ENCODE measurements at places on chromosomes 2 and 18.

- DNase-seq, result no peak
Measured at GRCh38 chr18:62460851-62461300, 61.9 kb upstream of the ZCCHC2 start.

DNA sequence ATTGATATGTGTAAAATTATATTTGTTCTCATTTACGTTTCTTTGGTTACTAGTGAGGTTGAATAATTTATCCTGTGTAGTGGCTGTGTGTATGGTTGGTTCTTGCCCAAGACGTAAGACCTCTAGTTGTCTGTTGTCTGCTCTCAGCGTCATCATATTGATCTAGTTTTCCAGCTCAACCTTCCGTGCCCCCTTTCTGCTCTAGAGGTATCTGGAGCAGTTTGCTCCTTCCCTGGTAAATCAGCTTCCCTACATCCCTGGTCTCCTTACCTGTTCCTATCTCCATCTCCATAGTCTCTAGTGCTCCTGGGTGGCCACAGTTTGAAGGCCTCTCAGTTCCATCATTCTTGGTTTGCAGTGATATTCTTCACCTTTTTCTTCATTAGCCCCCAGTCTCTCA lies 1.2 kb downstream of the SMYD5 start:
- no peak for DNase-seq

DNA sequence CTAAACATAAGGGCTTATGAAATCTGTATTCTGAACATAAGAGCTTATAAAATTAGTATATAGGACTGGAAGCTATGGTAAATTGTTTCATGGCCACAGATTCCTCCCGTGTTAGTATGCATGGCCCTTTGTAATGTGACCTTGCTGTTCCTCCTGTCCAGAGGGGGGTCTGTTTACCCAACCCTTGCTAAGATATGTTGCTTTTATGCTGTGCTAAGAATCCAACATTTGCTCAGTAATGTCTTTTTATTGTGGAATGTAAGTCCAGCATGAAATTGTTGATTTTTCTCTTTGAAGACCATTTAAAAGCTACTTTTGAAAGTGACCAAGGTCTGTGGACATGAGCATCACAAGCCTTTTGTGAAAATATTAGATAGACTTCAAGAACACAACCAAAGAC lies 485.4 kb downstream of the PARD3B start:
- DNase-seq, result no peak

DNA sequence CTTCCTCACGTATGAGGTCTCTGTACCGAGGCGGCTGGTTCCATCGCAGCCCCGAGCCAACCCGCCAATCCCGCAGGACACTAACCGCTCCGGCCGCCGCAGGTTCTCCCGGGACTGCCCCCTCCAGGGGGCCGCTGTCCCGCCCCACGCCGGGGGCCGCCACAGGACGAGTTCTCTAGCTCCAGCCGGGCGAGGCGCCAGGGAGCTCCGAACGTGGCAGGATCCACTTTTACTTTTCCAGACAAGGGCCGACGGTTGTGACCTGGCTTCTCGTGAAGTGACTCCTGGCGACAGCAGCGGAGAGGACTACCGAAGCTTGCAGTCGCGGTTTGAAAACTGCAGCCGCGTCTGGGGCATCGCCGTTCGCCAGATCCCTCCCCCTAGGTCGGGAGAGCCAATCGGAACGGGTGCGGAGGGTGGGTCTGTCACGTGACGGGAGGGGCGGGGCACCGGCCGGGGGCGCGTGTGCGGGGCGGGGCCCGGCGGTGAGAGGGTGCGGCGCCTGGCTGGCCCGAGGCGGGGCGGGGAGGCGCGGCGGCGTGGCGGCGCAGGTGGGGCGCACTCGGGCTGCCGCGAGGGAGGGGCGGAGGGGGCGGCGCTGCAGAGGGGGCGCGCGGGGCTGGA lies at the start of gene STK17B:
TSS of gene STK17B (minus strand) at position 331 of the 624 bp plus-strand sequence. CDS start 8,195 bp downstream, outside the sequence.
- peak; percentile 91 for DNase-seq

DNA sequence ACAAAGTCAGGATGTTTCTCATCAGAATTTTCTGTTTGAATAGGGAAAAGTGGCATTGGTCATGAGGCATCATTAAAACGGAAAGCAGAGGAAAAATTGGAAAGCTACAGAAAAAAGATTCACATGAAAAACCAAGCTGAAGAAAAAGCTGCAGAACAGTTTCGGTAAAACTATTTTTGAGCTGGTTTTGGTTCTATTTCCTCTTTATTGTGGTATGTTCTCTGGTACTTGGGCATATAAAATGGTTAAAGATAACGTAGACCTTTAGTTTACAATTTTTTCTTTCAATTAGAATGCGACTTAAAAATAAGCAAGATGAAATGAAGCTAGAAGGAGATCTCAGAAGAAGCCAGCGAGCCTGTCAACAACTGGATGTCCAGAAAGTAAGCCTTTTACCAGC lies 7.6 kb downstream of the GPATCH11 start:
- no peak for DNase-seq

GRCh38 chr2:234723400-234723799 lies 226.5 kb upstream of the ARL4C start:
- no peak for DNase-seq

DNA sequence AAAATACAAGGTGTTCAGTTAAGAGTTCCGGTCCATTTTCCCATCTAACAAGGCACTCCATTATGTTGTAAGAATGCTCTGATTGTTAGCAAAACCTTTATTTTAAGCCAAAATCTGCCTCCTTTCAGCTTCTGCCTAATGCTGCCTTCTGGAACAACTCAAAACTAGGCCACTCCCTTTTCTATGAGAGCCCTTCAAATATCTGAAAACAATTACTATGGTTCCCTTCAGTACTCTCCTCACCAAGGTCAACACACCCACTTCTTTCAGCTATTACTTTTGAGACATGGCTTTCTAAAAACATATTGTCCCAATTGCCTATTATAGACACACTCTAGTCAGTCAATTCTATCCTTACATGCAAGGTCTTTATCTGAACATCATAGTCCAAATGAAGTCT lies 429.4 kb downstream of the ERBB4 start:
- no peak for DNase-seq

- no peak for DNase-seq
Measured at GRCh38 chr2:64980183-64980582, 9.0 kb upstream of the SLC1A4 start.

- DNase-seq, result no peak
Measured at GRCh38 chr2:142100970-142101369, 29.8 kb downstream of the LRP1B start.

GRCh38 chr2:170314744-170315447 lies 136.9 kb downstream of the MYO3B start:
- no peak for DNase-seq

DNA sequence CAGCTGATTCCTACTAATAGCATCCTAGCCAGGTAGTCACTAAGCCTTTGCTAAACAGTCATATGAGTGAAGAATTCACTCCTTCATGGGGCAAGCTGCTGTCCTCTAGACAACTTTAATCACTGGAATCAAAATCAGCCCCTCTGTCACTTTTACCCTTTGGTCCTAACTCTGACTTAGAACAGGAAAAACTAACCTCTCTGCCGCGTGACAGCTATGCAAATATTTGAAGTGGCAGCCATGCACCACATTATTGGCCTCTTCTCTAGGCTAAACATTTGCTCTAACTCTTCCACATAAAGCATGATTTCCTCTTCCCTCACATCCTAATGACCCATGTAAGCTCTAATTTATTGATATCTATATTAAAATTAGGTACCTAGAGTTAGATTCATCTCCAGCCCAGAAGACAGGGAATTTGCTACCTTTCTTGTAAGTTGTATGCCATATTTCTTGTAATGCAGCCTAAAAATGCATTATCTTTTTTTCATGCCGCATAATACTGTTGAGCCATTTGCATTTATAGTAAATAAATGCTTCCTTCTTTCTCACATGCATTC lies 12.8 kb upstream of the ONECUT2 start:
- DNase-seq, result no peak

GRCh38 chr2:8862230-8862629 lies 24.8 kb upstream of the KIDINS220 start:
- no peak for DNase-seq

DNA sequence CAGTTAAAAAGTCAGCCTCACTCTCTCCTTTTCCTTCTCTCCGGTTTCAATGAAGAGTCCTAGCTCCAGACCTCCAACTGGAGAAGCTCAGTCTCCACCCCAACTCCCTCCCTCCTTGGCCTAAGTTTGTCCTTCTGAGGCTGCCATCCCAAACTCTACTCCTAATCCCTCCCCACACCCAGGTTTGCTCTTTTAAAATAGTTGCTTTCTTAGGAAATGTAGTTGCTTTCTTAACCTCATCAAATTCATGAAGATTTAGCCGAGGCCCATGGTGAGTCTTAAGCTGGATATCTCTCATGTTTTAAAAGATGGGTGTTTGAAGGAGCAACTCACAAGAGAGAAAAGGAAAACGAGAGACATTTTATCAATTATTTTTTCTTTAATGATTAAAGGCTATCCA lies 937 bp upstream of the LANCL1 start:
- DNase-seq, result peak; percentile 64

DNA sequence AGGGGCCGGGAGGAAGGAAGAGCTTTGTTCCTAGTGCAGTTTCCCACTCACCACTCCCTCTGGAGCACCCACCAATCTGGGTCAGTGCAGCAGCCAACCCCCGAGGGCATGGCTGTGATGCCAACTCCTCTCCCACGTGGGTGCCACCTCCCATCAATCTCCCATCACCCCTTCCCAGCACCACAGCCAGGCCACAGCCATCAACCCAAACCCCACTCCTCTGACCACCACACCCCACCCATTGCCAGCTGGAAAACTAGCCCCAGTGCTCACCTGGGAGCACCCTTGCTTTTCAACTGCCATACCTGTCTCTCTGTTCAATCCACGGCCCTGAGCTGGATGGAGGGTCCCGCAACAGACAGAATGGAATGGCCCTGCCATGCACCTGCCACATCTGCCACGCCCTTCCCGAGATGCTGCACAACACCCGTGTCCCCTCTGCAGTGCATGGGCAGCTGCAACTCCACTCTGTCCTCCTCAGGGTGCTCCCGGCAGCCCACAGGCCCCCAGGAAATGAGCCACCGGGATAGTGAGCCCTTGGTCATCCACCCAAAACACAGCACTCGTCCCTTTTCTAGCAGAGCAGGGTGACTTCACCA lies 112.4 kb upstream of the ID2 start:
- DNase-seq, result no peak

DNA sequence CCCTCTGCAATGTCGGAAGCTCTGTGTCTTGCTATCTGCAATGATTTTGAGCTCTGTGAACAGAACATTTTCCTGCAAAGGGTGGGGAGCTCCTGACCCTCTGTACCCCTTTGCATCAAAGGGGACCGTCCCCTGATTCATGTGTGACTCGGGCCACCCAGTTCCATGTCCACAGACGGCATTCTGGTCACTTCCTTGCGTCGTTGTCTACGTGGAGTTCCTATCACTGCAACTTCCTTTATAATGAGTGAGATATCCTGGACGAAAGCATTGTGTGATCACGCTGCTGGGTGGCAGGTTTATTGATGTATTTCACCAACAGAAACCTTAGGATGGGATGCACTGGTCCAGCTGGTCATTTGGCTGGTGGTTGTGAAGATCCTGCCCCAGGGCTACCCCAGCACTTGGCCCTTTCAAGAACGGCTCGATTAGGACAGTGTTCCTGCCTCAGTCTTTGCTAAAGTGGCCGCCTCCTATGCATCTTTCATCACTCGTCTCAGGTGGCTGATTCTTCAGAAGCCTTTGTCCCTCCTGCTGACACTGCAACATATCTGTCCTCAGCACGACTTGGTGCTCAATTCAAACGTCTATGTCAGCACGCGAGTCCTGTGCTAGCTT lies 202.7 kb downstream of the ACKR3 start:
- DNase-seq, result no peak

DNA sequence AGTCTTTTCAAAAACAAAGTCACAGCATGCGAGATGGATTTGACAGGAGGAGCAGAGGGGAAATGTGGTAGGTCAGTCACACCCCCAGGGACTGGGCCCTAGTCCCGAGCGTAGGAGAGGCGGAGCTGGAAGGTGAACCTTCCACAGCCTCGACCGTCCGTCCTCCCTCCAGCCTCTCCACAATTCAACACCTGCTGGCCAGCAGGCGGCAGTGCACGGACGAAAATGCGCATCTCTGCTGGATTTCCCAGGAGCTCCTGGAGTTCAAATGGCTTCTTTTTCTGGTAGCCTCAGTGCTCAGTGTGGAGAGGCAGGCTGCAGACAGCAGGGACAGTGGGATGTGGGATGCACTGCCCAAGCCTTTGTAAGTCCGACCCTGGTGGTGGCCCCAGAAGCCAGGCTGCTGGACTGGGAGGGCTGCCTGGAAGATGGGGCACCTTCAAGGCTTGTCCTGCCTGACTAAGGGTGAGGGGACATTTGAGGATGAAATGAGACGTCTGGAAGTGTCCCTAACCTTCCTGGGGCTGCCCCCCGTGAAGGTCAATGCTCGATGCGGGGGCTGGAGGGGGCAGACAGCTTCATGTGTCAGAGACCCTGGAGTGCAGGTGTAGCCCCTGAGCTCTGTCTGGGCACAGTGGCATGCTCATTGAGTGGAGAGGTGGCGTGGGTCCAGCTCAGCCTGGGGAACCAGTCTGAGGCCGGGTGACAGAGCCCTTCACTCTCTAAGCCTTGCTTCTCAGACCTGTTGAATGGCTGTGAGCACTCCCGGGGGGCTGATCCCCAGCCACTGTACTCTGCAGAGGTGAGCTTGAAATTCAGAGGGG lies 189.5 kb downstream of the TFCP2L1 start:
- peak; percentile 67 for DNase-seq

DNA sequence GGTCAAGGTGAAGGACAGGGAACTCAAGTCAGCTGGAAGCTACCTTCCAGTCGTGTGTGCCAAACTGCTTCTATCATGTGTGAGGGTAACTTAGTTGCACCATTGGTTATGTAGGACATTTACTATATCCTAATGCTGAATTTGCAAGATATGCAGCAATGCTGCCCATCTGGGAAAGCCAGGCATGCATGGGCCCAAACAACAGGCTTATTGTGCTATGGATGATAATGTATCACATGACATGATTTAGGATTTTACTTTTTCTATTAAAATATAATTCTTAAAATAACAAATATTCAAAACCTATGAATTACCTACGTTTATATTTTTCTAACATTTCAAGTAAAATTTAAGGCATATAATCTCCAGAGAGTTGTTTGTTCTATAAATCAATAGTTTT lies 35.9 kb downstream of the B4GALT6 start:
- no peak for DNase-seq

Data from IMR-90 (cell line).